ENCODE measurements at places on chromosomes 13 and 19.
A peak's percentile ranks its signal among the peaks of the same experiment; 100 is the strongest.

DNA sequence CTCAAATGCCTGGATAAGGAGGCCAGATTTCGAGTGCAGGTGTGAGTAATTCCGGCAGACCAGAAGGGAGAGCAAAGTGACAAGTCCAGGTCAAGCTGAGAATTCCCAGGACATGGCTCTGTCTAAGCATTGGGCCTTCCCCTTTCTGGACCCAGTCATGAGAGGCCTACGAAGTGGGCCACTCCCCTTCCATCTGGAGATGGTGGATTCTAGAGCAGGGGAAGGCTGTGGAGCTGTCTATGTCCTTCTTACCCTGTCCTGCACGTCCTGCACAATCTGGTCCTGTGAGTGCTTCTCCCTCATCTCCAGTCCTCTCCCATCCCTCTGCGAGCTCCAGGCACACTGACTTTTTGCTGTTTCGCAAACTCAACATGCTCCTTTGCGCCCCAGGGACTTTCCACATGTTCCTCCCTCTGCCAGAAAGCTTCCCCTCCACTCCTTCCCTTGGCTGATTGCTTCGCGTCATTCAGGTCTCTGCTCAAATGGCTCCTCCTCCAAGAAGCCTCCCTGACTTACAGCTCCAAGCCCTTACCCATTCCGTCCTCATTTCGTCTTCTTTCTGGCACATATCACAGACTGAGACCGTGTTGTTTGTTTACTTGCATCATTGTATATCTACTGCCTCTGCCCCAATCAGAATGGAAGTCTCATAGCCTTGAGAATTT is 193.2 kb downstream of the URI1 start:
- no peak for DNase-seq

GRCh38 chr13:28493740-28494503 is 1.0 kb downstream of the FLT1 start:
- no peak for DNase-seq

GRCh38 chr19:5631567-5632240 is 8.8 kb downstream of the SAFB start:
- no peak for DNase-seq

DNA sequence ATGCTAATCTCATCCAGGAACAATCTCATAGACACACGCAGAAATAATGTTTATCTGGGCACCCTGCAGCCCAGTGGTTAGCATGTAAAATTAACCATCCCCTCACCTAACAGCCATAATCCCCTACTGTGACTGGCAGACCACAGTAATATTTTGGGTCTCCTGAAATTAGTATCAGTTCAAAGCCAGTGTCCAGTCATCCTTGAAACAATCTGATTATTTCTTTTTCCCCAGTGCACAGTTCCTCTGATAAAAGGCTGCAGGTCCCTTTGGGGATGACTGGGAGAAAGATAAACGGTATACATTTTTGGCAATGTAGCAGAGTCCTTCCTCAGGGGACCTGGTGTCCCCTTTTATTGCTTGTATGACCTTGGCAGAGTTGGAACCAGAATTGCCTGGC is 50.4 kb upstream of the CYSLTR2 start:
- DNase-seq: no peak

GRCh38 chr13:23583491-23583890 is 13.3 kb downstream of the TNFRSF19 start:
- no peak for DNase-seq

- DNase-seq: no peak
Observed at GRCh38 chr13:70568571-70568970, 460.3 kb upstream of the KLHL1 start.

DNA sequence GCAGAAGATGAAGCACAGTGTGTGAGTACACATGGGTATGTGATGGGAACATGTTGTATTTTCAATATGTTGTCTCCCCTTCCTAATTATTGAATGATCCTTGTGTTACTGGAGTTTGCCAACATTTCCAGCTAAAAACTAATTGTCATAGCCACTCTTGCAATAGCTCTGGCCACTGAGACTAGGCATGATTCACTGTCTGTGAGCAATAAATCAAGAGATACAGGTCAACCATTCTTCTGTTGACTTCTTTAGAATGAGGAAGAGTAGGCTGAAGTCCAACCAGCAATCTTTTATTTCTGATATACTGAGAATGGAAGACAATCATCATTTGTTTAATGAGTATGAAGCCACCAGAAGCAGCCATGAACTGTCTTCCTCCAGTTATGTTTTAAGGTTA is 413.9 kb downstream of the SLITRK5 start:
- no peak for DNase-seq

DNA sequence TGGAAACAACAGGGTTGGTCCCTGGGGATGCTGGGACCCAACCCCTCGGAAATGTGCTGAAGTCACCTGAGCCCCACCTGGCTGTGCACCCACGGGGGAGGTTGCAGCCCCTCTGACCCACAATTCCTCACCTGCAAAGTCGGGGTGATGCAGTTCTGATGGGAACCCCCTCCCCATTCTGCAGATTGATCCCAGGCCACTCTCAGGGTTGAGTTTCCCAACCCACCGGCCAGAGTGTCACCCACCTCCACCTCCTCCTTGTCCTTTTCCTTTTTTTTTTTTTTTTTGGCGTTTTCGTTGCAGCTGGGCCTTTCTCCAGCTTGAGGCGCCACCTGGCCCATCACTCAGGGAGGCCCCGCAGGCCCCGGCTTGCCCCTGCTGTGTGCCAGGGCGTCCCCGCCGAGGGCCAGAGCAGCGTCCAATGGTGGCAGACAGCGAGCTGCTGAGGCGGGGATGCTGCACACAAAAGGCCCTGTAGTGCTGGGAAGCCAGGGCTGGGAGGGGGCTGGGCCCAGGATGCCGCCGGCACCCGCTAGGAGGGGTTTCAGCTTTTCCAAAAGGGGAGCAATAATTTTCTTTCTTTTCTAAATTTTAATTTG is 4.6 kb downstream of the PIK3R2 start:
- DNase-seq: no peak

- DNase-seq: no peak
Observed at GRCh38 chr13:52847682-52848432, 583 bp downstream of the PCDH8 start.

GRCh38 chr19:980133-980998 is 3.8 kb upstream of the WDR18 start:
- no peak for DNase-seq

GRCh38 chr19:37243206-37243632 is 25.2 kb downstream of the ZNF383 start:
- no peak for DNase-seq

DNA sequence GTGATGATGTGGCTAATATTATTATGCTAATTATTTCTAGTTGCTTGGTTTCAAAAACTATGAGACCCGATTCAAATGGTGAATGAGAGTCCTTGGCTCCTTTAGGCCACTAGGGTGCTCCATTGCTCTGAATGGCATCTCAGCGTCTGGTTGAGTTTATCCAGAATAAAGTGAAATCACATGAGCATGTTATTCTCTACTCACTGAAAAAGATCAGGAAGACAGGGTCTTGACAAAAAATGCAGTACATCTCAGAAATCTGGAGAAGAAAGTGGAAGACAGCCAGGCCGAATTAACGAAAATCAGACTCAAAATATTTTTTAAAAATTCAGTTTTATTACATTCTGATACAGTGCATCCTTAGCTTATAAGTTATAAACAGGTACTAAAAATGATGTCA is 516.2 kb downstream of the MYO16 start:
- no peak for DNase-seq

DNA sequence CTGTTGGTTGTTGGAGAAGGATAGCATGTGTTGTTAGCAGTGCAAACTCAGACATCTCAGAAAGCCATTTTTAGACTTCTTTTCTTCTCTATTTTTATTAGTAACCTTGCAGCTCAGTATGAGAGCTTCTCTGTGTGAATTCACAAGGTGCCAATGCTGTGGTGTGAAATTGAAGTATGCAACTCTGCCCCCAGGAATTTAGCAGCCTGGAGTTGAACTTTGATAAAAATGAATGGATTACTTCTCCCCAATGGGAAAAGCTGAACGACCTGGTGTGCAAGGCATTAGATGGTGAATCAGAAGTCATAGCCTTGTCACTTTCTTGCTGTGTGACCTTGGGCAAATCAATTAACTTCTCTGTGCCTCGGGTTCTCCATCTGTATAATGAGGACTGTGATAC is 512.3 kb upstream of the PCDH9 start:
- no peak for DNase-seq

GRCh38 chr13:20901668-20902437 is 693 bp downstream of the XPO4 start:
- DNase-seq: peak; percentile 8

GRCh38 chr19:17680230-17680722 is 7.9 kb downstream of the UNC13A start:
- no peak for DNase-seq

GRCh38 chr13:24218338-24218737 is 57.8 kb downstream of the SPATA13 start:
- DNase-seq: no peak

DNA sequence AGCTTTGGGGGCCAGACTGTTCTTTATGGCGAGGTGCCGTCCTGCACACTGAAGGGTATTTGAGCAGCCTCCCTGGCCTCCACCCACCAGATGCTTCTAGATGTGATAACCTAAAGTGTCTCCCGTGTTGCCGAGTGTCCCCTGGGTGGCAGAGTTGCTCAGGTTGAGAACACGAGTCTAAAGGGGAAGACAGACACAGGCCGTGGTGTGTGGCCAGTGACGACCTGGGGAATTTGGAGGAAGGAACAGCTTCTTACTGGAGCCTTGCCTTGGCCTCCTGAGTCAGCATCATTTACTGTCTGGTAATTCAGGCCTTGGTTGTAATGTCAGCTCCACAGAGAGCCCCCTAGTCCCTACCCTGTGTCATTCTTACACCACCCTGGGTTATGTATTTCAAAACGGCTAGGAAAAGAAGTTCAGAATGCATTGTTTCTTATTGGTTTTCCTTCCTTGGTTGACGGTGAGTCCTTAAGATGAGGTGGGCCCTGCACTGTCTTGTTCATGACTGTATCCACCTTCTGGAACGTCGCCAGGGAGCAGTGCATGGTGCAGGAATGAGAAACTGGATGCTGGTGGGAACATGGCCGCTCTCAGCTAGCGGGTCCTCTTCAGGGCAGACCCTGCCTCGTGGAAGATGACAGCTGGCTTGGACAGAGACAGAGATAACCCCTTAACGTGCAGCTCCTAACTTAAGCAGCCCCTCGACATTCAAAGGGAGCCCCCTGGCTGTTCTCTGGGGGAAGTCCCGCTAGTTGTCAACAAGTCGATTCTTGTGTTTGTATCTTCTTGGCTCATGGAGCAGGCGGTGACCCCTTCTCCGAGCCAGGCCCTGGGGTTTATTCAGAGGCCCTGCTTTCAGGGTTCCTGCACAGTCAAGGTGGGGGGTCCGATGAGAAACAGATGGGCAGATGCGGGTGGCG is 7.2 kb downstream of the SIN3B start:
- no peak for DNase-seq

DNA sequence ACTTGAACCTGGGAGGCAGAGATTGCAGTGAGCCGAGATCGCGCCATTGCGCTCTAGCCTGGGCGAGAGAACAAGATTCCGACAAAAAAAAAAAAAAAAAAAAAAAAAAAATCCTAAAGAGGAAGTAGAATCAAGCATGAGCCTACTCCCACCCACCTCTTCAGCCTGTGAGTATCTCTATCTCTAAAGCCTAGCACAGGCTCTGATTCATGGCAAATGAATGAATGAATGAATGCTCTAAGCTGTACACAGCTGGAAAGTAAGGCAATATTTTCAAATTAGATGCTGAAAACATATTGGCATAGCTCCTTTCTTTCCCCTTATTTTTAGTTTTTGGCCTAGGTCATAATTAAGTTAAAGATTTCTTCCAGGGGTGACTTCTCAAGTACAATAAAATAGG is 35.7 kb upstream of the FAM216B start:
- no peak for DNase-seq

DNA sequence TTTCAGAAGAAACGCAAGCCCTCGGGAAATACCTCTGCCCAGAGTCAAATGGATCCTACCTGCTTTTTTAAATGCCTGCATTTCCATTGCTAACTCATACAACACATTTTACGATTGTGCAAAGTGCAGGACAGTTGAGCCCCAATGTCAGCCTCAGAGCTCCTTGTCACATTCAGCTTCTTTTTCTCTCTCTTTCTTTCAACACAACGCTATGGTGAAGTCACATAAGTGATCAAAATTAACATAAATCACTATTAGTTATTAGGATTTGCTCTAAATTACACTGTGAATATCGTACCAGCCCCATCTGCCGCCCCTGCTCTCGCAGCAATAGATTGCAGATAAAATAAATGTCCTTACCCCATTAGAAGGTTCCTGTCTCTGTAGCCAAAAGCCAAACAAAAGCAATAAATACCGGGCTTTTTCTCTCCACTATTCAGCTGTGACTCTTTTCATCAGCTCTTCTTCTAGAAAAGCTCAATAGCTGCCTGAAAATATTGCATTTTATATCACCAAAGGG is 8.8 kb downstream of the POU4F1 start:
- no peak for DNase-seq

- DNase-seq: no peak
Observed at GRCh38 chr13:108609353-108609752, 20.1 kb upstream of the MYO16 start.

- no peak for DNase-seq
Observed at GRCh38 chr19:46056536-46056935, 15.7 kb upstream of the IGFL4 start.

DNA sequence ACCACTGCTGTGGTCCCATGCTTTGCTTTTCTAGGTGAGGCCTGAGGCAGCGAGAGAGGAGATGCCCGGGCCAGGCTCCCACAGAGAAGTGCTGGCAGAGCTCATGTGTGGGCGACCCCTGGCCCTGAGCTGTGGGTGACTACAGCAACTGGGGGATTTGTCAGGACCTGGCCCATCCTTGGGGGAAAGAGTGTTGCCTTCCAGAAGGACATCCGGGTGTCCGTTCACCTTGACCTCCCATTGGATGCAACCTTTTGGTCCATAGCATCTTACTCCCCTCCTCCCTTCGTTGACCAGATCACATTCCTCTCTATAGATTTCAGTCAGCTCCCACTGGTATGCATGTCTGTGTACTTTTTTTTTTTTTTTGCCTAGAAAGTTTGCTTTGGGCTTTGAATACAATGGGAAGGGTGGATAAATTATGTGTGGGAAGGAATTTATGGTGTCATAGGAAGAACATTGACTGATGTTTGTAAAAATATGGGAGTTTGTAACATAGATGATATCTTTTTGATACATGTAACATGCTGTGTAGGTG is 84.2 kb upstream of the RNF113B start:
- DNase-seq: no peak

GRCh38 chr13:100534147-100534843 is 54.3 kb downstream of the GGACT start:
- DNase-seq: no peak

GRCh38 chr13:100627120-100627519 is 38.5 kb upstream of the GGACT start:
- DNase-seq: no peak

- DNase-seq: no peak
Observed at GRCh38 chr13:60417734-60418133, 20.7 kb downstream of the TDRD3 start.

- no peak for DNase-seq
Observed at GRCh38 chr13:24613755-24614154, 66.5 kb upstream of the ATP12A start.

DNA sequence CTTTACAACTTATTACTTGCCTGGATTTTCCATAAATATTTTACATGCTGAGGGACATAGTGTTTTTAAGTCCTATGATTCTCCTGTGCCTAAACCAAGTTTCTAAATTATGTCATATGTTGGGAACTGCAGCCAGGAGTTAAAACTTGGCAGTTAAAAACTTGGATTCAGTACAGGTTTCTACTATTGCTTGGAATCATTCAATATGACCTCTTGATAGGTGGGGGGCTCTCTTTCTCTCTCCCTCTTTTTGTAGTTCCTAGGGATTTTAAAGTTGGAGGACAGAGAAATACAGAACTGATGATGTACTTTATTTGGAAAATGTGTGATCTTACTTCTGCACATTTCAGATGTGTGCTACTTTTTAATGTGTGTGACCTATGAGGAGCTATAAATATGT is 4.7 kb downstream of the CSNK1A1L start:
- no peak for DNase-seq
